ENCODE measurements at places on chromosomes 5 and 9.

GRCh38 chr9:135971892-135972291 is 10.7 kb upstream of the UBAC1 start:
- DNase-seq = no peak

DNA sequence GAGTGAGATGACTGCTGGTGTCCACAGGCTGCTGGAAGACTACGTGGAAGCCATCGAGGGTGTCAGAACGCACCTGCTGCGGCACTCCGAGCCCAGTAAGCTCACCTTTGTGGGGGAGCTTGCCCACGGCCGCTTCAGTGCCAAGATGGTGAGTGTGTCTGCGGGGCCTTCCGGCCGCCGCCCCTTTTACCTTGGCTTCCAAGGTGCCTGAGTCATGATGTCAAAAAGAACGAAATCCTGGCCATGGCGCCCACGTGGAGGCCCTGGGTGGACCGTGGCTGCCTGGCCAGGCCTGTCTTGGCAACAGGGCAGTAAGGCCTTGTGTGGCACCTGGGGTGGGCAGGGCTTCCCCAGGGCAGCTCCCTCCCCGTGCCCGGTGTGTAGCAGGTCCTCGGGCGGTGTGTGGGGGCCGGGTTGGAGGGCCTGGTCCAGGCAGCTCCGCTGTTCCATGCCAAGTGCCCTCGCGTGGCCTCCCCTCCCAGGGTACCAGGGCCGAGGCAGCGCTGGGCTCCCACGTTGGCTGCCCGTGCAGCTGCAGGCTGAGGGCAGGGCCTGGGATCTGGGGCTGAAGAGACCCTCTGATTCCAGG is 7.8 kb downstream of the DPP7 start:
- no peak for DNase-seq

DNA sequence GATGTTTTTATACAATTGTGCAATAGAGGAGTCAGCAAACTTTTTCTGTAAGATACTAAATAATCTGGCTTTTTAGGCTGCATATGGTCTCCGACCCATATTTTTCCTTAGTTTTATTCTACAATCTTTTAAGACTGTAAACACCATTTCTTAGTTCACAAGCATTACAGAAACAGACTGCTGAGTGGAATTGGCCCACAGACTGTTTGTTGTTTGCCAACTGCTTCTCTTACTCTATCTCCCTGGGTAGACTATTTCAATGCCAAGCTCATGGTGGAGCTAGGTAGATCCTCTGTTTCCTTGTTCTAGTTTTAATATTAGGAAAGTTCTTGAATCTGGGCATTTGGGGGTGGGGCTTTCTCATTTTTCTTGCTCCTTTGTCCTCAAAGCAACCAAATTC is 857.6 kb downstream of the TLE1 start:
- DNase-seq = no peak

- no peak for DNase-seq
These were observed 52.4 kb upstream of the SHISAL2B start for GRCh38 chr5:64637837-64638443.

DNA sequence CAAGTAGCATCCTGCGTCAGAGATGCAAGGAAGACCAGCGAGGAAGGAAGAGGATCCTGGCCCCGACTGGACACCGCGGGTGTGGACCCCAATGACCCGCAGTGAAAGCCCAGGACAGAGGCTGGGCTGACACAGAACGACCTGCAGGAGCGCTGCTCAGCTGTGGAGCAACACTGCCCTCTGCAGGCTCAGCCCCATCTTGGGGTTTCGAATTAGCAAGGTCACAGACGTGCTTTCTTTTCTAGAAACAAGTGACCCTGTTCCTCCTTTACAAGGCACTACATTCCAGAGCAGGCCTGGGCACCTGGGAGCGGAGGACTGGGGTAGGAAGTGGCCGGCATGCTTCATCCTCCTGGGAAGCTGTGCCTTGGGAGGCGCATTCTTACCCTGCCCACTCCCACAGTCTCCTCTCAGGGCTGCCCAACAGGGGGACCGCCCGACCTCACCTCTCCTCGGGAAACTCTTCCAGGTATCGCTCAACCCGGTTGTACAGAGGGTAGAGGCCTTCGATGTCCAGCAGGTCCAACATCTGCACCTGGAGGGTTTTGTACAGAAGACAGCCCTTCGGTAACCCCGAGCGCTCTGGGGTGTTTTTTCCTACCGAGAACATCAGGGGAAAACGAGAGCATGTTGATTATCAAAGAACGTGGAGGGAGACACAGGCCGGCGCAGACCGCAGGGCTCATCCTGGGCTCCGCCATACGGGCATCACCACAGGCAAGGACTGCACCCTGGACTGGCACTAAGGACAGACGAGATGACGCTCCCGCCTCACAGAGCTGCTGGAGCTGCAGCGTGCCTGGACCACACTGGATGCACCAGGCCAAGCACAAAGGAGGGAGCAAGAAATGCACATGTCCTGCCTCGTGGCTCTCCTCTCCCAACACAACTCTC is 35.0 kb downstream of the IPPK start:
- DNase-seq = peak; percentile 35

GRCh38 chr9:34169125-34169524 is 9.7 kb upstream of the UBAP1 start:
- no peak for DNase-seq

DNA sequence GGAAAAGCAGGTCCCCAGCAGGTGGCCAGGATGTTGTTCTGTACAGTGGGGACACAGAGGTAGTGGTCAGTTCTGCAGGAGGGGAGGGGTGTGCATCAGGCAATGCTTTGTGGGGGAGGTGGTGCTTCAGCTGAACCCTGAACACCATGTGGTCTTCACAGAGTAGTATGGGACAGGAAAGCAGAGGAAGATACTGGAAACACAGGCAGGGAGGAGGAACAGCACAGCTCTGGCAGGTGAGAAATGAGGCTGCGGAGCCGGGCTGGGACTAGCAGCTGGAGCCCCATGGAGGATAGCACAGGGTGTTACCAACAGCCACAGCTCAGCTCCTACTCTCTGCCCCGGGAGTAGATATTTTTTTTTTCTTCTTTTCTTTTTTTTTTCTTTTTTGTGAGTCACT is 161.5 kb downstream of the ENTREP1 start:
- no peak for DNase-seq

GRCh38 chr9:93673021-93673838 is 96.8 kb downstream of the PHF2 start:
- no peak for DNase-seq

GRCh38 chr5:80780761-80781285 is 126.0 kb upstream of the DHFR start:
- DNase-seq = no peak

DNA sequence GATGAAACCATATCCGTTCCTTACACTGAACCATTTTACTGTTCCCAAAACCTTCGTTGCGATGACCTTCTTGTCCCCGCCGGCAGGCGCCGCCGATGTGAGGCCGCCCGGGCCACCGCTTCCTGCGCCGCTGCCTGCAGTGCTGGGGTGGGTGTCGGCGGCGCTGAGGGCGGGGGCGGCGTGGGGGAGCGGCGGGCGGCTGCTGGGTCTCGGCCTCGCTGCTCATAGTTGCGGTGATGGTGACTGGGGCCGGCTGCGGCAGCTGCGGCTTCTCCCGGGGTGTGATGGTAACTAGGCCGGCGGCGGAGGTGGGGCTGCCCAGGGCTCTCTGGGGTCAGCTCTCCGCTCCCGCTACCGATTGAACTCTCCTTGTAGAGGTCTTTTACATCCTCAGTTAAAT is 14.1 kb upstream of the OR2S2 start:
- peak; percentile 40 for DNase-seq

GRCh38 chr5:15116996-15117395 is 245.4 kb upstream of the ANKH start:
- no peak for DNase-seq

GRCh38 chr5:119264186-119264585 is 91.6 kb upstream of the TNFAIP8 start:
- DNase-seq = no peak

DNA sequence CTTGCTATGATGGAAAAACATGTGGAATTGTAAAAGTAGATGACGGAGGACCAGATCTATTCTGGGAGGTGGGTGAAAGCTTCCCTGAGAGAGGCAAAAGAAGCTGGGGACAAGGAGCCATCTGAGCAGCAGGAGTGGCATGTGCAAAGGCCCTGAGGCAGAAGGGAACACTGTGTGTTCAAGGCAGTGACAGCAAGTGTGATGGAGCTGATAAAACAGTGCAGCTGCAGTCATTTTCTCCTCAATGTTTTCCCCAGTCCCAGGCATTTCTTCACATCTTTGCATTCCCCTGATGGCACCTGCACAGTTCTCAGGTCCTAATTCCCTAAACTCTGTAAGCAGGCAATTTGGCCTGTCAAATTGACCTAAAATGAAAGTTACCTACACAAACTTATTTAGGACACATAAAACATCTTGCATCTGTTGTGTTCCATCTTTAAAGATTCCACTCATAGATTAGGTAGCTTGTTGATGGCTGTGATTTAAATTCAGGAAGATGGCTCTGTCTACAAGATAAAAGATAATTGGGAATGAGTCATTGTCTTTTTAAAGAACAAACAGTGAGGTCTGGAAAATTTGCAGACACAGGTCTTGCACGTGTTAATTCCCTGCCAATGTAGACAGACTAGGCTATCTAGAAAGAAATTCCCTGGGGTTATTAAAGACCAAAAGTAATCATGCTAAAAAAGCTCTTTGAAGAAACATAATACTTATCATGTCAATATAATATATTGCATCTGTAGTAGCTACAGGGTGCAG is 289.6 kb upstream of the SGCD start:
- DNase-seq = no peak

DNA sequence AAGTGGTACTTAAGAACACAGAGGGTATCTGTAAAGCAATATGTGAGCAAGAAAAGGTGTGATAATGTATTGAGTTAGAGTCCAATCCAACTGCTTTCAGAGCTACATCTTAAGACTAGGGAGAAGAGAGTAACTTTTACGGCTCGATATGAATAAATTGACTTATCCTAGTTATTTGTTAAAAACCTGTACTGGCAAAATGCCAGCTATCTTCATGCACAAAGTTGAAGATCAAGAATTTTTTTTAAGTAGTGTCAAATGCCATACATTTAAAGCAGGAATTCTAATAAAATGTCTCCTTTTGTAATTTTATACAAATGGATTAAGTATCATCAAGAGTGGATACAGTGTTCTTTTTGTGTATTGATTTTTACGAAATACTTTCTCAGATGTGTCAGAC is 305.2 kb downstream of the KIAA0825 start:
- DNase-seq = no peak

DNA sequence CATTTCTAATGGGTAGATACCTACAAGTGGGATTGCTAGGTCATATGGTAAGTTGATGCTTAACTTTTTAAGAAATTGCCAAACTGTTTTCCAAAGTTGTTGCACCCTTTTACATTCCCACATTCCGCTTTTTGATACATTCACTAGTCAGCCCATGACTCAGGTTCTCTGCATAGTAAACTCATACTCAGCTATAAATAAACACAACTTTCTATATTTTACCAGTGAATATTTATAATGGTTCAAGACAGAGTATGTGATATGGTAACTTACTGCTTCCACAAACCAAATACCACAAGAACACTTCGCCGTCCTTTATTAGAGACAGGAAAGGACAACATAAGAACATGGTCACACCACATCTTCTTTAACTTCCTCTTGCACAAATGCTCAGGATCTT is 54.0 kb downstream of the PLPP1 start:
- DNase-seq = no peak

- no peak for DNase-seq
These were observed 72.2 kb downstream of the PTPDC1 start for GRCh38 chr9:94156348-94157049.

DNA sequence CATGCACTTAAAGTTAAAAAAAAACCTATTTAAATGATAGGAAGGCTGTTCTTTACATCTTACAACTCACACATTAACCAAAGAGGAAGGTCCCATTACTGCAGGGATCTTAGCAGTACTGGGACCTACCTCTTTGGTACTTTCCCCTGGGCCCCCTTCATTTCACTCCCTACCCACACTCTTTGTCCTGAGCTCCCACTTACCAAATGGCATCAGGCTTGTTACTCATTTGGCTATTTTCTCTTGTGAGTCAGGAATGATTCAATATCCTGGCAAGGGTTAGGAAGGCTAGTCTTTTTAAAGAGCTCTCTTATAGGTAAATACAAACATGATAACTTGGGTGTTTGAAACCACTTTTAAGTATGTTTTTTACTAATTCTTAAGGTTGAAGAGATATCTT is 117.4 kb upstream of the ELL2 start:
- no peak for DNase-seq

DNA sequence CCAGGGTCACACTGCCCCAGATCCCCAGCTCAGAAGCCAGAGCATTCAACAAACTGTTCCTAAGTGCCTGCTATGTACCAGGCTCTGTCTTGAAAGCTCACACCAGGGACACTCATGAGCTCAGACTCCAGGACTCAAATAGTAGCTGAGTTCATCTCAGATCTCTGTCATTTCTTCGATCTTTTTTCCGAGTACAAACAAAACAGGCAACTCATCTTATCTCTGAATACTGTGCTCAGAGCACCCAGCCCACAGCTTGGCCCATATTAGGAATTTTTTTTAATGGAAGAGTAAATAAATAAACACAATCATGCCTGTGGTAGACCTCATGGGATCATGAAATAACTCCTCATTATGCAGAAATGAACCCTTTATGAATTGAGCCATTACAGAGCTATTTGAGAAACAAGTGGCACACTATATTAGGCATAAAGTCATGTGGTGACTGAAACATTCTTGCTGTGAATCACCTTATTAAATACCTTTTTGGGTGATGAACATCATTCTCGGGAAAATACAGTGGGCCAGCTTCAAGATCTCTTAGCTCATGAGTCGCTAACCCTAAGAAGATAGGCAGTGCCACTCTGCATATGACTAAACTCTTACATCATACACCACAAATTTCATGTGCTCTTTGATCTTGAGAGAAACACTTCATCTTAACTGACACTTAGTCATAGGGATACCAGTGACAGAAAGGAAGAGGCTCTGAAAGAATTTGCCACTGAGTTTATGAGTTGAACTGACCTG is 9.9 kb downstream of the SH3RF2 start:
- no peak for DNase-seq

DNA sequence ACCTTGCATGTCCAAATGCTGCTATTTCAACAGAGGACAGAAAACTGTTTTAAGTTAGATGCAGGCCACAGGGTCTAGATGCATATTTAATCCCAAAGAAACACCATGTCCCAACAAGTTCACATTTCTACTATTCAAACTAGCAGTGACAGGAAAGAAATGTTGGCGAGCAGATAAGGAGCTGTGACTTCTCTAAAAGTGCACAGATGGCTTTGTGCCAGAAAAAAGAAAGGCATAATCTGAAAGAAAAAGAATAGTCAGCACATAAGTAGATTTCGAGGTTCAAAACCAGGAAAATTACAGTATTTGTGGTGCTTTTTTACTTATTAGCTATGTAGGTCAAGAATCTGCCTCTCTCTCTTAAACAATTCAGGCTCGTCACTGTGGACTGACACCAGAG is 178.3 kb downstream of the DNAH5 start:
- DNase-seq = no peak

- DNase-seq = no peak
These were observed 30.9 kb downstream of the S1PR3 start for GRCh38 chr9:89022001-89022759.
